ENCODE measurements at places on chromosomes 7 and 10. TPM values are rescaled to one million over a fixed set of nuclear protein-coding genes. Genes with fewer than 3 reads are reported as not detected.

CC2D2B gene
- total RNA-seq: 0.52 TPM

RAMP3 gene
- total RNA-seq: not detected

CYP26C1 gene
- 0.43 TPM for total RNA-seq

OR6B1 gene
- not detected for total RNA-seq

OR13A1 gene
- total RNA-seq: not detected

FAM241B gene
- total RNA-seq: 4.2 TPM

HPSE2 gene
- not detected for total RNA-seq

HSPA12A gene
- total RNA-seq: 8.9 TPM

ANKRD2 gene
- total RNA-seq: 6.8 TPM

ACSM6 gene
- total RNA-seq: not detected

GRCh38 chr7:116500078-116500853 lies 728 bp downstream of the CAV2 start:
- DNase-seq: no peak

DNA sequence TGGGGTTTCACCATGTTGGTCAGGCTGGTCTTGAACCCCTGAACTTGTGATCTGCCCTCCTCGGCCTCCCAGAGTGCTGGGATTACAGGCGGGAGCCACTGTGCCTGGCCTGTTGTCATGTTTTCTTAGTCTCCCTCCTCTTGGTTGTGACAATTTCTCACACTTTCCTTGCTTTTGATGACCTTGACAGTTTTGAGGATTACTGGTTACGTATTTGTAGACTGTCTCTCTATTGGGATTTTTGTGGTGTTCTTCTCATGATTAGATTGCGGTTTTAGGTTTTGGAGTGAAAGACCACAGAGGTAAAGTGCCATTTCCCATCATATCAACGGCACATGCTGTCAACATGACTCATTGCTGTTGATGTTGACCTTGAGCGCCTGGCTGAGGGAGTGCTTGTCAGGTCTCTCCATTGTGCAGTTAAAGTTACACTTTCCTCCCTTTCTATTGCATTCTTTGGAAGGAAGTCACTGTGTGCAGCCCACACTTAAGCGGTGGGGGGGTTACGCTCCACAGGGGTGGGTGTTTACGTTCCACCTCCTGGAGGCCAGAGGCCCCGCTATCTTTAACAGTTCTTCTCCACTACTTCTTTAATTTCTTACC lies 10.8 kb downstream of the NEURL1 start:
- DNase-seq: peak; percentile 87

DNA sequence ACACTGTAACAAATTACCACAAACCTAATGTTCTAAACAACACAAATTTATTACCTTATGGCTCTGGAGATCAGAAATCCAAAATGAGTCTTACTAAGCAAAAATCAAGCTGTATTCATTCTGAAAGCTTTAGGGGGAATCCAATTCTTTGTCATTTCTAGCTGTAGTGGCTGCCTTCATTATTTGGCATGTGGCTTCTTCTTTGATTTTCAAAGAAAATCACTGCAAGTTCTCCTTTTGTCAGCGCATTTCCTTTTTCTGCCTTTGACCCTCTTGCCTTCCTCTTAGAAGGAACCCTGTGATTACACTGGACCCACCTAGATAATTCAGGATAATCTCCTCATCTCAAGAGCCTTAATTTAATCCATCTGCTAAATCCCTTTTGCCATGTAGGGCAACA lies 36.9 kb downstream of the ZPBP start:
- DNase-seq: no peak

DNA sequence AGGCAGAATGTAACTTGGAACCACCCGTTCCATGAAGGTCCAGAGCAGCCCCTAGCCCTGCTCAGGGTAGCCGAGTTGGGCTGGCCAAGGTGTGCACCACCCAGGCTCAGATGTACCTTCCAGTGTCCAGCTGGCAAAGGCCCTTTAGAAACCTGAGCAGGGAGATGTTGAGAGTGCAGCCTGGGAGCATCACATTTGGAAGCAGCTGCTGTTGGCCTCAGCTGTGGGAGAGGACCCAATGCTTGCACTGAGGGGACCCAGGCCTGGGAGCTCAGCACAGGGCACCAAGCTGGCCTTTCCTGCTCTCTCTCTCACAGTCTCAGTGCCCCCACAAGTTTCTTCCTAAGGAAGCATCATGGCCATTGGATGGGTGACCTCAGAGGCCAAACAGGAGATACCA lies 33.5 kb downstream of the ANXA8 start:
- no peak for DNase-seq

DNA sequence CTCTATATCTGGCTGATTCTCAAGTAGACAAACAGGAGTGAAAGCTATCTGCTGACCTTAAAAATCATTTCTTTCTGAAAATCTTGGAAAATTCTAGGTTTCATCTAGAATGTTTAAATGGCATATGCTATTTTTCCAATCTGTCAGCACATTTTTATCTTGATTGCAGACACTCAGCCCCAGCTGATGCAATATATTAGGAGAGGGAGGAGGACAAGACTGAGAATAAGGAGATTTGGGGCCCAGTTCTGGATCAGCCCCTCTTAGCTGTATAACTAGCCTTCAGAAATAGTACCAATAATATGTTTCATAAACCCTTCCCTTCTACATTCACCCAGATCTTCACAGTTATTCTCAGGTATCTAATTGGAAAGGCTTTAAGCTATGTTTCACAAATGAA lies 131.2 kb downstream of the HDAC9 start:
- no peak for DNase-seq

- DNase-seq: no peak
Measured at GRCh38 chr7:139767561-139767982, 10.2 kb downstream of the HIPK2 start.

- no peak for DNase-seq
Measured at GRCh38 chr10:133277993-133278576, 1.4 kb upstream of the ADAM8 start.

GRCh38 chr10:6052247-6053221 lies 9.6 kb downstream of the IL2RA start:
- DNase-seq: no peak

DNA sequence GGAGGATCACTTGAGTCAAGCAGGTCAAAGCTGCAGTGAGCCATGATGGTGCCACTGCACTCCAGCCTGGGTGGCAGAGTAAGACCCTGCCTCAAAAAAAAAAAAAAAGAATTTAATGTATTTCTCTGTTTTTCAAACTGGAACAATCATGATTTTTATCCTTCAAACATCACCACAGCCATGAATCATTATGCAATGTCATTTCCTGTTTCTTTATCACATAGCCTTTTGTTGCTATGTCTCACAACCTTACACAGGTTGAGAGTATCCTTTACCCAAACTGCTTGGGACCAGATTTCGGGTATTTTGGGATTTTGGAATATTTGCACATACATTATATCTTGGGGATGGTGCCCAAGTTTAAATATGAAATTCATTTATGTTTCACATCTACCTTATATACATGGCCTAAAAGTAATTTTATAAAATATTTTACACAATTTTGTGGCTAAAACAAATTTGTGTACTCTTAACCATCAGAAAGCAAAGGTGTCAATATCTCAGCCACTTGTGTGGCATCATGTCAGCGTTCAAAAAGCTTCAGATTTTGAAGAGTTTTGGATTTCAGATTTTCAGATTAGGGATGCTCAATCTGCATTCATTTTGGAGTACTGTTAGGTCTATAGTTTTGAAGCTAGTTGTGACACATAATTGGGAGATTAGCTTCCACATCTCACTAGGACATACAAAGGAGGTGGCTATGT lies 8.2 kb downstream of the NT5C3A start:
- DNase-seq: no peak

DNA sequence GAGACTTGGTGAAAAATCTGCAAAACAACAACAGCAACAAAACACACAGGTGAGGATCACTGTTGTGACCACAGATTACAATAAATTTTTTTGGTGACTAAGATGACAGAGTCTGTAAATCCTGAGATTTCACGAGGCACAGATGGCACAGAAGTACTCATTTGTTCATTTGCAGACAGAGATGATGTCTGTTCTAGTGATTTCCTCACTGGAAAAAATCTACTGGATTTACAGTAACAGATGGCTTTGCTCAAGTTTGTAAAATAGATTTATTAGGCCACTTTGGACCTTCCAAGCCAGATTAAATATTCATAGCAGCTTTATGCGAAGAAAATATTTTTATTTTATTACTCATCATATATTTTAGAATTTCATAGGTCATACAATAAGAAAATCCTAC lies 113.5 kb upstream of the IL6 start:
- no peak for DNase-seq

- DNase-seq: no peak
Measured at GRCh38 chr7:96591900-96592676, 117.6 kb downstream of the SEM1 start.

DNA sequence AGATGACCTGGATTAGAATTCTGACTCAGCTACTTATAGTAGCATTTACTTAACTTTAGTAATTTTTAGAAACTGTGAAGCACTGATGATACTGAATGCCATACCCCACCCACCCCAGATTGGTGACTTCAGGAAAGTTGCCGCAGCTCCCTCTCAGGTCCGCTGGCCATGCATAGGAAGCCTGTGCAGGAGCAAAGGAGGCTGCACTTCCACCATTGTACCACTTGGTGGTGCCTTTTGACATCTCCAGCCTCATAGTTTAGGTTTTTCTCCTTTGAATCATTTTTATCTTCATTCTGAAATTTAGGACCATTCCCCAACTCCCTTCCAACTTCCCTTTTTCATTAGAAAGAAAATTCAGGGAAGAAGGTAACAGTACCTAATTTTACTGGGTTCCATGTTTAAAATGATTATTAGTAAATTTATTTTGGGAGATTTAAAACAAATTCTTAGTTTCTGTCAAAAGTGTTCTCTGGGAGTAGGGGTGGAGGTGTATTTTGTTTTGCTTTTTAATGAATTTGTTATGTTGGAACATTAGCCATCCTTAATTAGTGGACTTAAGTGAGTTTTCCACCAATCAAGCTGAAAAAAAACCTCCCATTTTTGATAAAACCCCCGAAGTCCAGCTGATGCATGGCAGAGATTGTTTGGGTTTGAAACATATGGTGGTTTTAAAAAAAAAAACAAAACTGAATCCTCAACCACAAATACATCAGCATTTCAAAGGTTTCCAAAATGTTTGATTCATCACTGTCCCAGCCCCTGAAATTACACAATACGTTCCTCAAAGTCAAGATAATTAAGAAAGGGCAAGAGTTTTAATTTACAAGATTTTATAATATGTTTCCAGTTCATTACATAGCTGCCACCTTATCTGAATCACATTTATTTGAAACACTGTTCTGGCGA lies 109.6 kb downstream of the WNT2 start:
- no peak for DNase-seq

GRCh38 chr10:11595395-11595692 lies 16.1 kb downstream of the USP6NL start:
- no peak for DNase-seq

DNA sequence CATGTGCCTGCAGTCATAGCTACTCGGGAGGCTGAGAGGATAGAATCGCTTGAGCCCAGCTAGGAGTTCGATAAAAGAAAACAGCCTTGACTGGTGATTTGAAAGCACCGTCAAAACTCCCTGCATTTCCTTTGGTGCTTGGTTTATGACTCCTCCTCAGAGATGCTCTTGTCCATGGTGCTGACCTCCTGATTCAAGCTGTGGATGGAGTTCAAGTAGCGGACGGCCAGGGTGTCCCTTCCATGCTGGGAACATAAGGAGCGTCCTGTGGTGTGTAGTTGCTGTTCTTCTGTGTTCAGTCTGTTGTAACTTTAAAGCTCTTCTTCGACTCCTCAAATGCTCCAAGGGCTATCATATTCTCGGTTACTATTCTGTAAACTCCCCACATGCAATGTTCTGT lies 382.5 kb upstream of the KIAA1217 start:
- DNase-seq: no peak

GRCh38 chr10:1152386-1153250 lies 96.4 kb downstream of the WDR37 start:
- no peak for DNase-seq

DNA sequence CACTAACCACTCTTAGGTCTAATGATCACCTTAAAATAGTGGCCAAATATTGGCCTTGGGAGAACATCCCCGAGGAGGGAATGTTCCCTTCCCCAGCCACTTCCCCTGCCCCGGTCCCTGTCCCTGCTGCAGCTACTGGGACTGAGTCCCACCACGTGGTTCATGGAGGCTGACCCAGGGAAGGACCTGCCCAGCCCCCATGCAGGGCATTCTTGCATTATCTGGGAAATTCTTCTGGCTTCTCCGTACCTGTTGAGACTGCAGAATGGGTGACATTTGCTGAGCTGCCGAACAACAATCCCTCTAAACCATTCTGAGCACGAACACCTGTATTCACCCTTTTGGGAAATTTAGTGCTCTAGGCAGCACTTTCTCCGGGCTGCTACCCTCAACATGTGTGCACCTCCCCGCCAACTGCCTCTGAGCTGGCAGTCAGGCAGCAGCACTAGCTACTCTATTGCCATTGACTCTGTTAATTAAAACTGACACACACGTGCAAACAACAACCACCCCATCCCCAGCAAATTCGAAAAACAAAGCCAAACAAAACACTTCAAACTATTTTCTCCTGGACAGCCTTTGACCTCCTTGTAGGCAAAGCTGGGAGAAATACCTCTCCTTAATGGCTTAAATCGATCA lies 567.4 kb upstream of the MKI67 start:
- no peak for DNase-seq

- DNase-seq: no peak
Measured at GRCh38 chr7:151706277-151707104, 170.4 kb downstream of the PRKAG2 start.
